Amniotic stem cell (primary cell): ENCODE measurements at places on chromosomes 2 and 18.

- DNase-seq: no peak
Measured at GRCh38 chr18:79792096-79792987, 5.4 kb upstream of the KCNG2 start.

DNA sequence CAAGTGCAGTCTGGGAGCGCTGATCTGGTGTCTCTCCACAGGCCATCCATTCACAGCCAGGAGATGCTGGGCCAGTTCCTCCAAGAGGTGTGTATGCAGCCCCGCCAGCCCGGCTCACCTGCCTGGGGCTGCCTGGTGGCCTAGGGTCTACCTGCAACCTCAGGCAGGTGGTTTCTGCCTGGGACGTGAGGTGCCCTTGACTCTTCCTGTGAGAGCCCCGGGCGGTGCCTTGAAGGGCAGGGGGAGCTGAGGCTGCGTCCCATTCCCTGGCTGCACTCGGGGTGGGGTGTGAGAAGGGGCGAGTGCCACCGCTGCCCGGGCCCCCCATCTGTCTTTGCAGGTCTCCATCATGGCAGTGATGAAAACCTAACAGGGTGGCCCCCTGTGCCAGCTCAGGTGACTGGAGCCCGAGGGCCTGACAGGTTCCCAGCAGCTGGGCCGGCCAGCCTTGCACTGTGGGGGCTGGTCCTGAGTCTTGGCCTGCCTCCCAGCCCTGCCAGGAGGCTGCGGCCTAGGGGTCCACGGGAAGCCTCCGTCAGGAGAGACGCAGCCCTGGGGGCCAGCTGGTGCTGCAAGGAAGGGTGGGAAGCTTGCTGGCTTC is 11.9 kb downstream of the CAPN10 start:
- no peak for DNase-seq

DNA sequence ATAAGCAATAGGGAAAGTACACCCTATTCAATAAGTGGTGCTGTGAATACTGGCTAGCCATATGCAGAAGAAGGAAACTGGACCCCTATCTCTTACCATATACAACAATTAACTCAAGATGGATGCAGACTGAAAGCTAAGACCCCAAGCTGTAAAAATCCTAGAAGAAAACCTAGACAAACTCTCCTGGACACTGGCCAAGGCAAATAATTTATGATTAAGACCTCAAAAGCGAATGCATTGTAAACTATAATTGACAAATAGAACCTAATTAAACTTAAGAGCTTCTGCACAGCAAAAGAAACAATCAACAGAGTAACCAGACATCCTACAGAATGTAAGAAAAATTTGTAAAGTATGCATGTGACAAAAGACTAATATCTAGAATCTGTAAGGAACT is 41.1 kb upstream of the ASXL3 start:
- DNase-seq: no peak

DNA sequence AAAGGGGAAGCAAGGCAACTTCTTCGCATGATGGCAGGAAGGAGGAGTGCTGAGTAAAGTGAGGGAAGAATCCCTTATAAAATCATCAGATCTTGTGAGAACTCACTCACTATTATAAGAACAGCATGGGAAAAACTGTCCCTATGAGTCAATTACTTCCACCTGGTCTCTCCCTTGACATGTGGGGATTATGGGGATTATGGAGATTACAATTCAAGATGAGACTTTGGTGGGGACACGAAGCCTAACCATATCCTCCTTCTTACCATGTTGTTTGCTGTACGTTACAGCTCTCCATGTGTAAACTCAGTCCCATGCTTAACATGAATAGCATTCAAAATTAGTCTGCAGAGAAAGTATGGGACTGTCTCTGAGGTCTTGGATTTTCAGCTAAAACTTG is 1096.8 kb upstream of the ACVR2A start:
- no peak for DNase-seq

DNA sequence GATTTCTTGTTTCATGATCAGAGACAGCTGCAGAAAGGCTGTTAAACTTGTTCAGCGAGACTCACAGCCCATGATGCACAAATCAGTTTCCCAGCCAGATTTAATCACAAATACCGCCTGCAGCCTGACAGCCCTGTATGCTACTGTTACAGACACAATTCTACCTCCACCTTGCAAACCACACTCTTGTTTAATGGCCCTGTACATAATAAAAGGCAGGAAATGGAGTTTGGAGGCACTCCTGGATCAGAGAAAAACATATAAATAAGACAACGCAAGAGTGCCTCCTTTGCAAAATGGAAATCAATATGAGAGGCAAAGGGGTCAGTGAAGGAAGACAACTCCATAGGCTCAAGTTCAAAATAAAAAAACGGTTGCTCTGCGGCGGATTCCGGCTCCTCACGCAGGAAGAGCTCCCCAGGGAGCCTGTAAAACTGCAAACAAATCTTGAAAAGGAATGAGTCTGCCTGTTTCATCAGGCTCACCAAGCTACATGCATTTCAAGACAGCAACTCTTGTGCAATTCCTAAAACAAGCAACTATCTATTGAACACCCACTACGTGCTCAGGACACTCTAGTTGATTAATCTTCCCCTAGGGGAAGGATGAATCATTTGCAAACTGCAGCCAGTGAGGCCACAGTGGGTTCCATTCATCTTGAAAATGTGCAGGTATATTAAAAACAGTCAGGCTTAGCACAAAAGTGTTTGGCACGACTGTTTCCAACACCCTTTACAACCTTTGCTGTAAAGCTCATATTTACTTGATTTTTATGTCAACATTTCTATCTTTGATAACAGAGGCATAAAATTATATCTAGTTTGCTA is 37.5 kb downstream of the TBC1D8 start:
- DNase-seq: no peak

DNA sequence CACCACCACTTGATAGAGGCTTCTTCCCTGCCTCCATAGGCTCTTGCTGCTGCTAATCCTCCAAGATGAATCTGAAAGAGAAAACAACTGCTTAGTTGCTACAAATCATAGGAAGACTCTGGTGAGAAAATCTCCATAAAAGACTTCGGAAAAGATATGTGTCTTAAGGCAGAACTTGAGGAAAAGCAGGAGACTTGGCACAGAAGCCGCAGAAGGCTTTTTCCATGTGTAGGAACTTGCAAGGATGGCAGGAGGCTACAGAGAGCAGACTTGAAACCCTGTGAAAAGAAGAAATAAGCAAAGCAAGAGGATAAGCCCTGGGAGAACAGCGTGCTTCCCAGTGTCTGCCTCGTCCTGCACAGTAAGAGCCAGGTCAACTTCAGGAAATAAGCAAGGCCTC is 128.2 kb upstream of the NDUFV2 start:
- no peak for DNase-seq

DNA sequence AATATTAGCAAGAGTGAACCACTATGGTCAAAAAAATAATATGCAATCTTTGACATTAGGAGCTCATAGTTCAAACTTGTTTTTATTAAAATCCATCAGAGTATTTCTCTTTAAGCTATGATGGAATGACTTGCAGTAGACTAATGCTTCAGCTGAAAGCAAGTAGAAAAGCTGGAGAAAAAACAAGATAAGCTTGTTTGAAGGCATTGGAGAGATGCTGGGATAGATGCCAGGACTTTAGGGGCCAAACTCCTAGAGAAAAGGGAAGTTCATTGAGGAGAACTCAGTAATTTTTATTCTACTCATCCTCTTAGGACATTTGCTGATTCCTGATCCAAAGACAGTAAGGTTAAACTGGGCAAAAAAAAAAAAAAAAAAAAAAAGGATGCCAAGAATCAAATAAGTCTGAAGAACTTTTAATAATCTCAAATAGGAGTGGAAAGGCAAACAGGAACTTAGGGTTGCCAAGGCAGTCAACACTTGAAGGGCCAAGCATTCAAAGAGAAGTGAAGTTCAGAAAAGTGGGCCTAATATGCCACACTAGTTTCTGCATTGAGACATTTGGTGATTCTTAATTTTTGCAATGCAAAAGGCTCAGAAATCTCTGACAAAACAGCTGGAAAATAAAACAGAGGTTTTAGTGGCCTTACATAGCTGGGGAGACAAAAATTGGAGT is 19.7 kb upstream of the AFF3 start:
- no peak for DNase-seq

- no peak for DNase-seq
Measured at GRCh38 chr18:36330435-36331052, 33.0 kb downstream of the FHOD3 start.

- DNase-seq: no peak
Measured at GRCh38 chr2:176205126-176205525, 16.7 kb downstream of the HOXD1 start.

DNA sequence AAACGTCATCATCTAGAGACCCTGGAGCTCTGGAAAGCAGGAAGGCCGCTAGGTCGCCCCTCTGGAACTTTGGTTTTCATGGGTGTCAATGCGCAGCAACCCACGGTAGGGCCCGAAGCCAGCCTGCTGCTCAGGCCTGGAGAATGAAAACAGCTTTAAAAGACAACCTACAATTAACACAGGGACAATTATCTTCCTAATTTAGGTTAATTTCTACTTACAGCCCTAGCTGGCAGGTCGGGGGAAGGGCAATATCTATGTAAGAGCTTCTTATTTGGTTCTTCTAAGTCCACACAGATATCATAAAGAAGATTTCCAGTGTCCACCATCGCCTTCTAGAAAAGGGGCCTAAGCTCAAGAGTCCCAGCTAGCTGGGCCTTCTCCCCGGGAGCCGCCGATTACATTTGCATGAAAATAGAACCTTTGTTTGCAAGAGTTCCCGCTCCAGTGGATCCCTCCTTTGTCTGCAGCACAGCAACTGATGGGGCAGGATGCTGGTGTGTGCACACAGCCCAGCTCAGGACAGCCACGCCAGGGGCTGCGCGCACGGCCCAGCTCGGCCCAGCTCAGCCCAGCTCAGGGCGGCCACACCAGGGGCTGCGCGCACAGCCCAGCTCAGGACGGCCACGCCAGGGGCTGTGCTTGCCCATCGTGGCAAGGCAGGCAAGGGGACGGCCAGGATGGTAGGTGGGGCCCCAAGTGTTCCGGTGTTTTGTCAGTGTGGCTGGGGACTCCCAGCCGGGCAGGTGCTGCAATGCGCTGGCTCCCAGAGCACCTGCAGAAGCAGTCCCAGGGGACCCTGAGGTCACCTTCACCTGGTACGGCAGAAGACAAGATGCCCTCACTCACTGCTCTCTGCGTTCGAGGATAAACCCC is 109.1 kb downstream of the HDAC4 start:
- no peak for DNase-seq

- DNase-seq: no peak
Measured at GRCh38 chr2:154452906-154453493, 245.5 kb upstream of the KCNJ3 start.

DNA sequence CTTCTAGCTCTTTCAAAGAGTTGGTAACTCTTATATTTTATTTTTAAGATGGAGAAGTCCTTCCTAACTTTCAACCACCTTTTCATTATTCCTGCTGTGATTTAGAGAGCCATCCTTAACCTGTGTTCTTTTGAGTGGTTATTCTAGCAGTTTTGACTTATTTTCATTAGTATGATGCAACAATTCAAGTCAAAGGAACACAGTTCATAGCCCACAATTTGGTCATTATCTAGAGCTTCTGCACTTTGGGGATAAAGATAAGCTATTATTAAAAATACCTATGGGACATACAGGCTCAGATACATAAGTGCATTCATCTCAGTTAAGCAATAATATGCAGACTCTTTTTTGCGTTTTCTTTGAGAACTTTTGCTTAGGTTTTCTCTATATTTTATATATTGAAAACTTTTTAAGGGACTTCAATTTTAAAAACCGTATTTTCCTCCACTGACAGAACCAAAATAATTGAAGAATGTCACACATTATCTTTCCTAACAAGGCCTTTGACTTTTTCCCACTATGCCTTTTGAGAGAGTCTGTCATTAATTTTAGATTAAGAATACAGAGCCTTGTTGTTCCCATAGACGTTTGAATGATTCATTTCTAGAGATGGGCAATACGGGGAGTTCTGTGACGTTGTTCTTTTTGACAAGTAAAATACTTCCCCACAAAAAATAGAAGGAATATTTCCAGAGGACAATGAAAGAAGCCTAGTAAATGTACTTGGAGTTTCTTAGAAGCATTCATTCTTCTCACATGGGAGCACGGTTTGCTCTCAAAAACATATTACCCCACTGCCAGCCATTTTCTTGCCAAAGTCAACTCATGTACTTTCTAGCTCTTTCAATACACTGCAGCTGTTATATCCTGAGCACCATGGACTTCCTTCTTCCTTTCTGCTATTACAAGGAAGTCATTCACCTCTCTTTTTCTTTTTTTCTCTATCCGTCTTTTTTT is 42.9 kb upstream of the RASGRP3 start:
- DNase-seq: no peak

DNA sequence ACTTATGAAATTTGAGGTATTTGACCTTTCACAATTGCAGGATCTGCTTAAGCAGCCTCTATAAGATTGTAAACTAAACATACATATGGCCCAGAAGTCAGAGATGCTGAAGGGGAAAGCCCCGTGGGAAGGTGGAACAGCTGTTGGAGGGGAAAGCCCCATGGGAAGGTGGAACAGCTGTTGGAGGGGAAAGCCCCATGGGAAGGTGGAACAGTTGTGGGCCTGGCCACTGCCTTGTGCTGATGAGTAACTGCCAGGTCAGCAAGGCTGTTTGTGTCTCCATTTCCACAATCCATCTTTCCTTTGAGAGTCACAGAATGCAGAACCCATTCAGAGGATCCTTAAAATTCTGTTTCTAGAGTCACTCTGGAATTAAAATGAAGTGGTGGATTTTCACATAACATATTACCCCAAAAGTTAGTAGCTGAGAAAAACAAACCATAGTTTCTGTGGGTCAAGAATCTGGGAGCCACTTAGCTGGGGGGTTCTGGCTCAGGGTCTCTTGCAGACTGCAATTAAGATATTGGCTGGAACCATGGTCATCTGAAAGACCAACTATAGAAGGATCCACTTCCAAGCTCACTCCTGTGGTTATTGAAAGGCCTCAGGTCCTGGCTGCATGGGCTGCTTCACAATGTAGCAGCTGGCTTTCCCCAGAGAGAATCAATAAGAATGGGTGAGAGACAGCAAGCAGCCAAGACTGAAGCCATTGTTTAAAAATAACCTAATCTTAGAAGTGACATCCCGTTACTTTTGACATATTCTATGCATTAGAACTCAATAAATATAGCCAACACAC is 86.6 kb upstream of the CAVIN2 start:
- DNase-seq: no peak

DNA sequence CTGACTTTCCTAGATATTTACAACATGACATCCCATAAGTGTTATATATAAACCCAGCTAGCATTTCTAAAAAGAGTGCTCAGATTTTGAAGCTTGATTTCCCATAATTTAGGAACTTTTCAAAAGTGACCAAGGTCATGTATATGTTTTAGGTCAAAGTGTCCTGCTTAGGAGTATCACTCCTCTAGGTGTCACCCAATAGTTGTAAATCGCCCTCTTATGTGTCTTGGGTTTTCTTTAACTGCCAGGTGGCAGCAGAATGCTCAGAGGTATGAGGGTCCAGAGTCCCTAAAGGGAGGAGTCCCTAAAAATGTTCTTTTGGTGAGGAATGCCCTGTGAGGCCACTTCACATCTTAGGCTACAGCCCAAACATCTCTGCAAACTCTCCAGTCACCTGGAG is 358.3 kb downstream of the CELF4 start:
- no peak for DNase-seq

DNA sequence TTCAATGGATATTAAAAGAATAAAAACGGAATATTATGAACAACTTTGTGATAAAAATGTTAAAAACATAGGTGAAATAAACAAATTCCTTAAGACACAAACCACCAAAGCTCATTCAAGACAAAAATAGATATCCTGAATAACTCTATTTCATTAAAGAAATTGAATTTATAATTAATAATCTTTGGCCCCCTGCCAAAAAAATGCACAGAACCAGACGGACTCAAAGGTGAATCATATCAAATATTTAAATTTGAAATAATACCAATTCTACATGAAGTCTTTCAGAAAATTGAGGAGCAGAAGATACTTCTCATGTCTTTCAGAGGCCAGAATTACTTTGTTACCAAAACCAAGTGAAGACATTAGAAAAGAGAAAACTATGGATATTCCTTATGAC is 128.3 kb upstream of the KLHL29 start:
- no peak for DNase-seq

- DNase-seq: no peak
Measured at GRCh38 chr2:99974682-99975375, 167.6 kb downstream of the AFF3 start.
